Activated naive CD8-positive, alpha-beta T cell treated with anti-CD3 and anti-CD28 coated beads for 36 hours (primary cell): ENCODE measurements at places on chromosomes 11 and 22. TPM values are rescaled to one million over a fixed set of nuclear protein-coding genes. Genes with fewer than 3 reads are reported as not detected.

Gene KCNQ1OT1
- total RNA-seq: 0.14 TPM

- no peak for DNase-seq
- no peaks in the 10 kb centered on the region for H3K27me3 ChIP-seq
- H3K4me1 ChIP-seq: peaks cover 11% of the 10 kb centered on the region
- peak overlapping the region; percentile 83 for H3K4me3 ChIP-seq
- H3K36me3 ChIP-seq: no peaks in the 10 kb centered on the region
These were observed 32.5 kb upstream of the SLC35C1 start for GRCh38 chr11:45772449-45772774.

GRCh38 chr11:122421702-122422101 is 233.8 kb upstream of the UBASH3B start:
- DNase-seq: no peak
- H3K27ac ChIP-seq: no peak overlapping the region

DNA sequence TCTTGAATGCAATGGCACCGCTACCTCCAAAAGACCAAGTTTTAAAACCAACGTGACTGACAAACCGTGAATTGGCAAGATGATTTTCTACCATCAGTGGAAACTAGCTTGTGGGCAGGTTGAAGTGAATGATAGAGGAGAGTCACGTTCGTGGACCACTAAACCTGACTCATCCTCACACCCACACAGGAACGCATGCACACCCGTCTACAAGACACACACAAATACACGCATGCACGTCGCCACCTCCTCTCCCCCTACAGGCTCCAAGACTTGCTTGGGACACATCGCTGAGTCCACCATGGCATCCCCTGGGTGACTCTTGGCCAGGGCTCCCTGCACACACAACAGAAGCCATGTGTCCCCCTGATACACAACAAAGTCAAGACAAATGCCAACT is 14.4 kb downstream of the TMPRSS6 start:
- no peak overlapping the region for H3K4me3 ChIP-seq
- no peaks in the 10 kb centered on the region for H3K27me3 ChIP-seq
- H3K27ac ChIP-seq: no peak overlapping the region
- H3K4me1 ChIP-seq: peaks cover 24% of the 10 kb centered on the region
- H3K36me3 ChIP-seq: no peaks in the 10 kb centered on the region
- peak; percentile 63 for DNase-seq
